ENCODE measurements at places on chromosomes 11 and 22.

GRCh38 chr22:40951795-40952605 lies 822 bp downstream of the RBX1 start:
- DNase-seq: no peak

DNA sequence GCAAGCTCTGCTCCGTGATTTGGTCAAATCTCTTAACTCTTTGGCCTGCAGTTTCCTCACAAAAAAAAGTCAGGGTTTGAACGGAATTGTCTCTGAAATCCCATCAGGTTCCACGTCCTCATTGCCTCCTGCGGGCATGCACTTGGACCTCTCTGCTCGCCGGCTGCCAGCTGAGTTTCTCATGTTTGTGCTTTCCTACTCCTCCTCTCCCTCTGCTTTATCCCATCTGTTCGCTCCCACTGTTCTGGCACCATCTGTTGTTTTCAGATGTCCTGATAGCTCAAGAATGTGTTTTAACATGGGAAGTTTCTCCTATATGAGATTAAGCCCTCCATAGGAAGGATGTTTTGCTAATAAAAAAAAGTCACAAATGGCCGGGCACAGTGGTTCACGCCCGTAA lies 49.4 kb upstream of the ARHGAP42 start:
- peak; percentile 94 for DNase-seq

GRCh38 chr11:100247704-100248103 lies 439.4 kb upstream of the ARHGAP42 start:
- no peak for DNase-seq

DNA sequence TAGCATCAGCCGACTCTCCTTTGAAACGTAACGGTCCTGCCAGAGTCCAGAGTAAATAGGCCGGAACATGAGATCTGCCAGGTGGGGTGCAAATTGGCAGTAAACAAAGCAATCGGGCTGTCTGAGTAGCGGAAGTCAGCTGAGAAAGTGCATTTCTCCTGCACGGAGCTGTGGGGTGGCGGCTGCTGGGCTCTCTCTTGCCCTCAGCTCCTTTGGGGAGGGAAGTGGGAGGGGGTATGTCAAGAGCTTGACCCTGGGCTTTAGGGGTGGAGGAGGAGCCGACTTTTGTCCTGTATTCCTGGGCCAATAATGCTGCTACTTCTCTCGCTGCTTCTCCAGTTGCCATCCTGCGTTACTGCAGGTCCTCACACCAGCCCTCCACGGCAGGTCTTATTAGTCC lies 11.6 kb downstream of the GRIK4 start:
- DNase-seq: no peak

DNA sequence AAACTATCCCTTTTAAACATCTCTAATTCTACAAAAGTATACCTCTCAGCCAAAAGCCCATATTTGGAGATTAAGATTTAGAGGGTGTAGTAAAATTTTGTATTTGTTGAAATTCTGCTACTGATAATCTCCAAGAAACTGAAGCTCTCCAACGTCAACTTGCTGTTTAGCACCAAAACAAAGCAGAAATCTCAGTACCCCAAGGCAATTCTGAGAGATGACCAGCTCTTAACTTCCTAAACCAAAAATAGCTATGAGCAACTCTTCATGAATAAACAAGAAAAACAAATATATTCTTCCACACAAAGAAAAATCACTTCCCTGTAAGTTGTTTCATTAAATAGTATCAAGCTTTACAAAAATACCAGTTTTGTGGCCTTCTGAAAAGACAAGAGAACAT lies 13.3 kb downstream of the RRAS2 start:
- DNase-seq: no peak

- no peak for DNase-seq
These were observed 526.7 kb downstream of the INSC start for GRCh38 chr11:15641271-15642045.

DNA sequence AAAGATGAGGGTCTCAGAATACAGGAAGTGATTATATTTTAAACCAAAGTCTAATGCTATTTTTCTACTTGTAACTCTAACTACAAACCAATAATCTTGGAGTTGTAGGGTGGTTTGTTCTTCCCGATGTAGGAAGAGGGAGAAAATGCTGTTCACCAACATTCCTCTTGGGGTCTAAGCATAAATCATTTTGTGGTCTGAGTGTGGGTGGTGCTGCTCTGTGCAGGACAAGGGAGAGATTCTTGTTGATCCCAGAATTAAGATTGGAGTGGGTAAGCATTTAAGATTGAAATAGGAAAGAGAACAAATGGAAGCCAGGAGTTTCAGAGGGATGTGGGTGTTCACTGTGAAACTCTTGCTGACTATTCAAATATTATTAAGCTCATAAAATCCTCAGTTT lies 38.6 kb upstream of the MMP13 start:
- DNase-seq: no peak

- peak; percentile 28 for DNase-seq
These were observed 107.2 kb downstream of the MAML2 start for GRCh38 chr11:96235751-96236150.

DNA sequence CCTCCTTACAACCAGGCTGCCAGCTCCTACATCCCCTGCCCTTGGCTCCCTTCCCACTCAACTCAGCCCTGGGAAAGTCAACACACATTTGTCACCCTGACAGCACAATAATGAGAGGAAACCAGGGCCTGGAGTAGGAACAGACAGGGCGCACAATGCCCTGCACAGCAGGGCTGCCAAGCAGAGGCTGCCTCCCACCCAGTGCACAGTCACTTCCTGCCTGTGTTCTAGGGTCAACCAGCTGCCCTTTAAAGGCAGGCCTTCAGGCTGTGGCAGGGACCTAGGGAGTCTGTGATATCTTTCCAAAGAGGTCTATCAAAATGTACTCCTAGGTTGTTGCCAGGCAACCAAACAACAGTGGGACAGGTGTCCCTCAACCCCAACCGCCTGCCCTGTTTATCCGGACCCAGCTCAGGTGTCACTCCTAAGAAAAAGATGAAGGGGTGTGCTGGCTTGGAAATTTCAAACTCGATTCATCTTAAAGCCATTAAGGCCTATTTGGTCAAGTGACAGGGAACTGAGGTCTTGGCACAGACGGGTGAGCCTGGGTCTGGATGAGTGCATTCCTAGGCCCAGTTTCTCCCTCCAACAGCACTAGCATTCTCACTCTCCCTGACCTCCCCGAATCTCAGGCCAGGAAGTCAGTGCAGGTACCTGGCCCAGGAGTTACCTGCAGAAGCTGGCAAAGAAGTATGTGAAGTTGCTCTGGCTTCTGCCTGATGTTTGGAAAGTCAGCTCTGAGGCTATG lies 110.3 kb upstream of the PITPNB start:
- no peak for DNase-seq

- no peak for DNase-seq
These were observed 15.7 kb downstream of the FDX1 start for GRCh38 chr11:110445437-110445836.

GRCh38 chr11:111456859-111457730 lies 55.1 kb downstream of the BTG4 start:
- no peak for DNase-seq

- DNase-seq: no peak
These were observed 12.5 kb upstream of the TCF20 start for GRCh38 chr22:42282943-42283277.

- no peak for DNase-seq
These were observed 1.8 kb downstream of the FLI1 start for GRCh38 chr11:128695539-128696221.

- peak; percentile 92 for DNase-seq
These were observed 1.8 kb upstream of the CCND1 start for GRCh38 chr11:69638941-69639681.

DNA sequence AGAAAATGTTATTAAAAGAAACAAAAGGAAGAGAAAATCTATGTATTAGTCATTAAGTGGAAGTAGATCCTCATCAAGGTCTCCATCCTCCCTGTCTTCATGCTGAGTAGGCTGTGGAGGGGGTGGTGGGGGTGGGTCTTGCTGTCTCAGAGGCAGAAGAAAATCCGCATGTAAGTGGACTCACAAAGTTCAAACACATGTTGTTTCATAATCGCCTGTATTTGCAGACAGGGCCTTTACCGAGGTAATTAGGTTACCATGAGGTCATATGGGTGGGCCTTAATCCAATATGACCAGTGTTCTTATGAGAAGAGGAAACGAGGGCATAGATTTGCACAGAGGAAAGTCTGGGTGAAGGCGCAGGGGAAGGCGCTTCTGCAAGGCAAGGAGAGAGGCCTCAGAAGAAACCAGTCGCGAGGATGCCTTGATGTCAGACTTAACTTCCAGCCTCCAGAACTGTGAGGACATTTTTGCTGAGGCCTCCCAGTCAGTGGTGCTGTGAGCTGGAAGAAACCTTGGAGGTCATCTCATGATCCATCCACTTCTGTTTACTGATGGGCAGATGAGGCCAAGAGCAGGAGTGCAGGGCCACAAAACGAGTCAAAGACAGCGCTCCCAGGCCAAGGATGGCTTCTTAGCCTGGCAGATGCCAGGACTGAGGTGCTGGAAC lies 49.3 kb upstream of the THY1 start:
- peak; percentile 89 for DNase-seq

GRCh38 chr11:132646890-132647289 lies 885.4 kb downstream of the OPCML start:
- no peak for DNase-seq

- DNase-seq: no peak
These were observed 28.5 kb downstream of the MN1 start for GRCh38 chr22:27772984-27773498.

DNA sequence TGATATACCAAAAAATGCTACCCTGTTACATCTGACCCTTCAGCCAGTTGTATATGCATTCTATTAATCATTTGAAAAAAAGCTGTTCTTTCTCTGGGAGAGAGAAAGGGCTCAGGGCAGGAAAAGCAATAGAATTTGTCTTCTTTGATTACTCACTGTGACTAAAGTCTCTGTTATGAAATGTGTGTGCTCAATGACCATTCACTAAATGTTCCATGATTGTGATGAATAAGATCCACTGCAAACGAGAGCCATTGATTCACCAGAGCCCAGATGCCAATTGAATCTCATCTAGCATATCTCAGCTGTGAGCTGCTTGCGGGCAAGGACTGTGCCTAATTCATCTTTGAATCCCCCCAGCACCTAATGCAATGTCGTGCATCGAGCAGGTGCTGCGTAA lies 184.3 kb downstream of the OPCML start:
- DNase-seq: no peak

GRCh38 chr22:35663371-35663770 lies 15.1 kb downstream of the APOL6 start:
- no peak for DNase-seq

DNA sequence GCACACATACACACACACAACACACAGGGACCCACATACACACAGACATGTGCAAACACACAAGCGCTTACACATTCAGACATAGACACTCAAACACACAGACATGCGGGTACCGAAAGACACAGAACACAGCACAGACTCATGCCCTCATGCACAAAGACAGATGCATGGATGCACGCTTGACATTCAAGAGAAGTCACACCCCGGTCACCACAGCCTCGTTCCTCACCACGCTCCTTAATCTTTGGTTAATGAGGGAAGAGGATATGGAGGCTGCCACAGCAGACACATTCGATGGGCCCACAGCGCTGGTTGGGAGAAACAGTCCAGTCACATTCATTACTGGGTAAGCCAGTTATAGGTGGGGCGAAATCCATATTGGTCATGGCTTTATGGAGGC lies 51.9 kb upstream of the EIF3D start:
- no peak for DNase-seq

DNA sequence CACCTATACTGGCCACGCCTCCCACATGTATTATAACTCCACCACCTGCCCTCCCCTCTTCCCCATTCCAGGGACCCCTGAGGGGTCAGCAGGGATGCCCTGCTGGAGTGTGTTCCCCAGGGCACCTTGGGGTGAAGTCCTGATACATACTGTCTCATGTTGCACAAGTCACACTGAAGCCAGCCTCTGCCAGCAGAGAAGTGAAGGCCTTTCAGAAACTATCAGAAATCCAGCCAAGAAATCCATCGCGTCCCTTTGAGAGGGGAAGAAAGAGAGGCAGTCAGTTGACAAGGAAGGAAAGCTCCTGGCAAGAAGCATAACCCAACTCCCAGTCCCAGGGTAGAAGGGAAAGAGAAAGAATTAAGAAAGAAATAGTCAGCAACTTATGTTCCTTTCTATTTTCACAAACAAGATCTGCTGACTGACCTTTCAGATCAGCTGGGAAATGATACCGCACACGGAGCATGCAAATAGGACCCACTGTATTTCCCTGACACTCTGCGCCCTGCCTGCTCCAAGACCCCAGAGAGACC lies 45.2 kb downstream of the SC5D start:
- no peak for DNase-seq

DNA sequence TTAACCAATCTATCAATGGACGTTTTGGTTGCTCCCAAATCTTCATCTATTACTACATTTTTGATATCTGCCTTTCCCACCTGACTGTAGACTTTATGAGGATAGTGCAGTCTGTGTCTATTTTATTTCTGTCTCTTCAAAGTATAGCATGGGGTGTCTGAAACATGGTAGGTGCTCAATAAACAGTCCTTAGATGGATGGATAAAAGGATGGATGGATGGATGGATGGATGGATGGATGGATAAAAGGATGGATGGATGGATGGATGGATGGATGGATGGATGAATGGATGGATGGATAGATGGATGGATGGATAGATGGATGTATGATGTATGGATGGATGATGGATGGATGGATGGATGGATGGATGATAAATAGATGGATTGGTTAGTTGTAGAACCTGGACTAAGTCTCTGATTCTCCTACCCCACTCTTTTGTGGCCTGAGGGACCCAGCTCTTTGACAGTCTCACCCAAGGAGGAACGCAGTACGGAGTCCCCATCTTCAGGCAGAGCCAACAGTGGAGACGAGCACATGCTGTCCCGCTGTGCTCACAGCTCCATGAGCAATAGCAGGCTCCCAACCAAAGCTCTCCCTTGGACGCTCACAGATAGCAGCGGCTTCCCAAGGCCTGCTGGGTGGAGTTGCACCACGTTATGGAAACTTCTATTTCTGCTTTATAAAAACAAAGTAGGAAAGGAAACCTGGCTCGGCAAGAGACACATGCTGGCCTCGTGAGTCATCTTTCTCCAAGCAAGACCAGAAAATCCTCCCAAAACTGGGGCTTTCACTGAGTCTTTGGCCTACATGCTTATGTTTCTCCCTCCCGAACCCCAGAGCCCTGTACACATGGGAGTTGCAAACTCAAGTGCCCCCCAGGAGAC lies 448.0 kb downstream of the MIAT start:
- DNase-seq: no peak

GRCh38 chr22:49571326-49571725 lies 256.3 kb downstream of the BRD1 start:
- no peak for DNase-seq

DNA sequence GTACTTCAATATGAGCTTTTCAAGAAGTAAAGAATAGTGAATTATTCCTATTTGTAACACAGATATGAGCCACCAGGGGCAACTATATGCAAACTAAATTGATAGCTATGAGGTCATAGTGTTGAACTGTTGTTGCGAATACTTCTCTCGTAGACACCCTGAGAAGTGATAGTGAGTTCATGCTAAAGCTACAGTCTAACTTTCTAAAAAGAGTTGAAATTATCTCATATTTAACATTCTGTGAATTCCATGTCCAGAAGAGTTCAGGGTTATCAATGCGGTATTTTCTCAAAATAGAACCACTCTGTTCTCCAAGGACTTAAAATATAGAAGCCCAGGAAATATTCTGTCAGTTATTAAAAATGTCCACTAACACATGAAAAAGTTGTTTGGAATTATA lies 185.4 kb downstream of the AASDHPPT start:
- no peak for DNase-seq

- DNase-seq: no peak
These were observed 33.5 kb upstream of the GAL start for GRCh38 chr11:68650801-68651200.

Data from NCI-H82 (cell line).